ENCODE measurements at places on chromosomes 5 and 9.
A peak's percentile ranks its signal among the peaks of the same experiment; 100 is the strongest.

- DNase-seq, result no peak
Measured at GRCh38 chr9:127181315-127181580, 58.8 kb upstream of the ANGPTL2 start.

- peak; percentile 60 for DNase-seq
Measured at GRCh38 chr9:94639999-94640376, 670 bp upstream of the FBP1 start.

DNA sequence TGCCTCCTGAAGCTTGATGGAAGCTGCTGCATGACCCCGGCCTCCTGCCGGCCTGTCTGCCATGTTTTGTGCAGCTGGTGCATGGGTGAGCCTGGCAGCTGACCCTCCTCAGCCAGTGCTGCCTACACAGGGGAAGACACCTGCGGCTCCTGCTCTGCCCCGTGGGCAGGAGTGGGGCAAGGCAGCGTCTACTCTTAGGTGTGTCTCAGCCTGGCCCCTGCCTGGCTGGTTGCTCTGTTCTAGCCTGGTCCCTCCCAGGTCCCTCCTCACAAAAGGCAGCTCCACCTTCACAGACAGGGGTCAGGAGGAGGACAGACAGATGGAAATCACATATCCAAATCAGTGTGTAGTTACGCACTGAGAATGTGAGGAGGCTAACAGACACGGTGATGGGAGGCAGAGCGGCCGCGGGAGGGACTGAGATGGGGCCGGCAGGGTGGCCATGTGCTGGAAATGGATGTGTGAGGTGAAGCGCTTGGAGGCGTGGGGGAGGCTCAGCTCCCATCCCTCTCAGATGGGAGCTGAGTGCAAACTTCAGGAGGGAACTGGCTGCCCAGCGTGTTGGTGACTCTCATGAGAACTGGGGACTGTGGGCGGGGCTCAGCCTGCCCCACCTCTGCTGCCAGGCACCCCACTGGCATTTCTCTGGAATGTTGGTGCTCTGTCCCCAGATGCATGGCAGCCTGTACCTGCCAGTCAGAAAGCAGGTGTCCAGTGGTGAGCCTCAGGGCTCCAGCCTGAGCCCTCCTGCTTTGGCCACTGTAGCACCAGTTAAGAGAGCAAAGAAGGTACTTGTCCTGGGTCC is 43.4 kb downstream of the PPARGC1B start:
- DNase-seq, result peak; percentile 59

GRCh38 chr9:77175151-77175550 is 2.2 kb upstream of the VPS13A start:
- DNase-seq, result no peak

DNA sequence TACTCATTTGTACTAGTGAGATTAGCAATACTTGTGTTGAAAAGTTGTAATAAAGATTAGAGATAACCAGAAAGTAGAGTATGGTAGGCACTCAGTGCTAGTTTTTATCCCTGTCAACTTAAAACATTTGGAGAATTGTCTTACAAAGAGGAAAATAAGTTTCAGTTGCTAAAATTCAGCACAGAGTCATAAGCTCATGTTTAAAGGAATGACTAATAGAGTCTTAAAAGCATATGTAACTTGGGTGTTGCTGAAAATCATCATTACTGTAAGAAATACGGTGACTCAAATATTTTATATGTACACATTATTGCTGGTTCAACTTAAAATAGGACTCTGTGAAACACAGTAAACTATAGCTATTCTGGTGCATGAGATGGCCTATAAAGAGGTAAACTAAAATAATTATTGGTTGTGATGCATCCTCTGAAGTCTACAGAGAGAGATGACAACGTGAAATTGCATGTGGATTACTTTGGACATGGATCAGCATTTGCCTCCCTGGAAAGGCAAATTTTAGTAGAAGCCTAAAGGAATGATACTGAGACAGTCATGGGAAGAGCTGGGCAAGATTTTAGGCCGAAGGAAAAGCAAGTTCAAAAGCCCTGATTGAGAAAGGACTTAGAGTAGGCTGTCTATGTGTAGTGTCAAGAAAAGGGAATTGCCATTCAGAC is 34.6 kb downstream of the SGCD start:
- no peak for DNase-seq

- peak; percentile 73 for DNase-seq
Measured at GRCh38 chr5:54738118-54738972, 220.8 kb downstream of the SNX18 start.

GRCh38 chr9:127568971-127569885 is 42.8 kb upstream of the STXBP1 start:
- peak; percentile 84 for DNase-seq

DNA sequence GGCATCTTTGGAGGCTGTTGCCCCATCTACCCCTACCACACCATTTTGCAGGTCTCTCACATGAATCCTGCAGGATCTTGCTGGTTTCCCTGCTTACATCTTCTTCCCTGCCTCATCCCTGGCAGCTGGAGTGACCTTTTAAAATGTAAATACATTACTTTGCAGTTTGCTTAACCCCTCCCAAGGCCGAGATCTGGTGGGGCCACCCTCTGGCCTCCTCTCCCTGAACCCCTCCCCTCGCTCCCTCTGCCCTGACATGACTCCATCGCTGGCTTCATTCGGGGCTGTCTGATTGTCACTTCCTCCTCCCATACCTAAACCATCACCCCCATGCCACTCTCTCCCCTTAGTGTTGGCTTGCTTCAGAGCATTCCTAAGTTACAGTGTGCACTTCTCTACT is 12.6 kb upstream of the PALM2AKAP2 start:
- DNase-seq, result no peak

Data from HT-29 (cell line).